ENCODE measurements at places on chromosomes 6 and 20. TPM values are rescaled to one million over a fixed set of nuclear protein-coding genes. Genes with fewer than 3 reads are reported as not detected.

Gene PLA2G7
- 2.8 TPM for total RNA-seq

Gene KHDRBS2
- total RNA-seq: not detected

Gene RIMS4
- total RNA-seq: 0.05 TPM

Gene SCRT2
- total RNA-seq: not detected

Gene PRRT1
- 6.1 TPM for total RNA-seq

Gene LEMD2
- total RNA-seq: 43.9 TPM

Gene DSN1
- 27.9 TPM for total RNA-seq

Gene SIRPD
- not detected for total RNA-seq

Gene FLRT3
- total RNA-seq: 1.5 TPM

Gene HLA-DQB1
- total RNA-seq: 2.1 TPM

Gene ACTR5
- total RNA-seq: 22.0 TPM

Gene BCKDHB
- total RNA-seq: 11.2 TPM

Gene ERVFRD-1
- not detected for total RNA-seq

Gene HLA-DQA2
- total RNA-seq: not detected

Gene GMDS
- total RNA-seq: 34.4 TPM

Gene CST4
- total RNA-seq: not detected

Gene TPD52L2
- total RNA-seq: 149 TPM

Gene MRAP2
- 1.4 TPM for total RNA-seq

Gene GPLD1
- 2.1 TPM for total RNA-seq

Gene TENT5A
- total RNA-seq: 11.2 TPM

Gene PNPLA1
- total RNA-seq: 0.10 TPM

Gene HLA-DQA1
- 0.86 TPM for total RNA-seq

Gene MUCL3
- 0.15 TPM for total RNA-seq

Gene TMEM30A
- total RNA-seq: 73.4 TPM

Gene PHACTR3
- not detected for total RNA-seq

Gene RAET1E
- 3.9 TPM for total RNA-seq

Gene ELOVL2
- total RNA-seq: 0.07 TPM

Gene ARHGAP40
- total RNA-seq: 3.4 TPM

Gene SPINT3
- not detected for total RNA-seq

Gene GSTA1
- total RNA-seq: 0.57 TPM

Gene DEFB128
- total RNA-seq: not detected

Gene CYP24A1
- total RNA-seq: 267 TPM

Gene BEND3
- 6.3 TPM for total RNA-seq

Gene NR2E1
- total RNA-seq: not detected

Gene PPIL6
- total RNA-seq: 3.3 TPM

Gene PRSS35
- 0.37 TPM for total RNA-seq

Gene CALHM5
- total RNA-seq: 0.05 TPM

Gene RBBP8NL
- total RNA-seq: 0.59 TPM

Gene SLPI
- 5.4 TPM for total RNA-seq

Gene LGSN
- 0.30 TPM for total RNA-seq

Gene HLA-DRA
- 4.7 TPM for total RNA-seq

Gene BPI
- total RNA-seq: not detected

Gene F13A1
- total RNA-seq: 0.34 TPM

Gene GRM1
- total RNA-seq: not detected

Gene KIF6
- total RNA-seq: not detected

Gene PGC
- total RNA-seq: 1.2 TPM

Gene BNIP5
- total RNA-seq: not detected

Gene PRELID3B
- 129 TPM for total RNA-seq

Gene SLC16A10
- 8.3 TPM for total RNA-seq

Gene KCNK16
- total RNA-seq: not detected

Gene LY6G6F
- total RNA-seq: not detected

Gene BTNL2
- total RNA-seq: not detected
